ENCODE measurements at places on chromosomes 1 and 21.

DNA sequence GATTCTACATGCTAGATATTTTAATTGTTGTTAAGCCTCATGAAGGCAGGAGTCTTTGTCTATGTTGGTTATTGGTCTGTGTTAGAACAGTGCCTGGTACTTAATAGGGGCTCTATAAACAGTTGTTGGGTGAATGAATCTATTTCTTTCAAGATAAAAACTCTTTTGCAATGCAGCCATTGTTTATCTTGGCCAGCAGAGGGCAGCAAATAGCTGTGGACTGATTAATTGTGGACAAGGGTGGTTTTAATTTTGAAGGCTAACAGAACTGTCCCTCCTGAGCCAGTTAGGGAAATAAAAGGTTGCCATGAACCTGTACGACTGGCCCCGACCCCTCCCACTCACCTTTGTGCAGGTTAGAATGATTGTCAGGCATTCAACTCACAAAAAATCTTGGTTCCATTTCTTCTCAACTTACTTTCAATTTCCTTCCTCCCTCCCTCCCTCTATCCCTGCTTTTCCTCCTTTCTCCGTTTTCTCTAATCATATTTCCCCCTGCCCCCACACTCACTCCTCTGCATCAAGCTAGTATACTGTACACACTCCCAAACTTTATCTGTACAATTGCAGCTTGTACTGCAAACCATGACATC is 66.3 kb upstream of the DIRAS3 start:
- DNase-seq: peak; percentile 69

DNA sequence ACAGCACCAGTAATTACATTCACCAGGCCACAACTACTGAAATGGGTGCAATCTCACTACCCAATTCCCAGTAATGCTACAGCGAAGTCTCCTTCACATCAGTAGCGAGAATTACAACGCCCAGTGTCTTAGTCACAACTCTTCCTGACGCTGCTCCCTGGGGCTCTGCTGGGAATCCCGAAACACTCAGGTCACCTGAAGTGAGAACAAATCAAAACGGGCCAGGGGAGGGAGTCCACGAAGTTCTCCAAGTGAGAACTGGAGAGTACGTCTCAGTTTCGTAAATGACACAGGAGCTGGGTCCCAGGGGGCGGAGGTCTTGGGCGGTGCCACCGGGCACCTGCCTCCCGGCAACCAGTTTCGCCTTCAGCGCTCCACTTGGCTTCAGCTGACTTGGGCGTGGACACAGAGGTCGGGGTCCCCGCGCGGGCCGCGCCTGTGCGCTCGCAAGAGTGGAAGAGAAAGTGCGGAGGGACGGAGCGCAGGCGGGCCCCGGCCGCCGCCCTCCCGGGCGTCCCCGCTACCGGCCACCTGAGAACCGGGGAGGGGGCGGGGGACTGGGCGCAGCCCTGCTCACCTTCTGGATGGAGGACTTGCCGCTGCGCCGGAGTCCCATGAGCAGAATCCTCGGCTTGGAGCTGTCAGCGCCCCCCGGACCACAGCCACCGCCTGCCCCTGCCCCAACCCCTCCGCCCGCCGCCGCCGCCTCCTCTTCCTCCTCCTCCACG is 575 bp downstream of the RRAGC start:
- peak; percentile 48 for DNase-seq

DNA sequence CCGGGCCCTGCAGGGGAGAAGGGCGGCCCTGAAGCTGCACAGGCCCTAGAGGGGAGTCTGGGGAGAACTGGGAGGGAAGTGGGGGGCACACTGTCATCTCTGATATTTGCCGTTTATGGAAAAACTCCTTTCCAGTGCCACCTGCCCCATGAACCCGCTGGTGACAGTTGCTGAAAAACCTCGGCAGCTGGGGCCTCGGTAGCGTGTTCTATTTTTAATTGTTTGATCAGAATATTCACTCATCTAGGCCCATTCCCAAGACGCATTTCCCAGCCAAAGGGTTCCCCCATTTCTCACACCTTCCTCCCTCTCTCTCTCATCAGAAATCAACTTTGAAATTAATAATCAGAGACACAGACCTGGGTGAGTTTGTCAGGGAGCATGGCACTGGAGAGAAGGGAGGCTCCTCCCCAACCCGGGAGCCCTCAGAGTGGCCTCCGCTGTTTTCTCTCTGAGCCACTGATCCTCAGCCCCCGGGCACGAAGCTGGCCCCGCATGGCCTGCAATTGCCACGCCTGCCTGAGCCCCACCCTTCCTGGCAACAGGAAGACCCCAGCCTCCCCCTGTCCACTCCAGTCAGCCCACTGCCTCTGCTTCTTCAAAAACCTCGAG is 111.1 kb downstream of the CASZ1 start:
- DNase-seq: no peak

GRCh38 chr21:18716578-18717138 is 313.1 kb upstream of the TMPRSS15 start:
- DNase-seq: no peak

- DNase-seq: peak; percentile 57
Observed at GRCh38 chr1:52552236-52552504, 722 bp downstream of the TUT4 start.

GRCh38 chr1:54874079-54874830 is 12.7 kb downstream of the DHCR24 start:
- no peak for DNase-seq

GRCh38 chr1:173917635-173918493 is 737 bp upstream of the SERPINC1 start:
- DNase-seq: no peak

DNA sequence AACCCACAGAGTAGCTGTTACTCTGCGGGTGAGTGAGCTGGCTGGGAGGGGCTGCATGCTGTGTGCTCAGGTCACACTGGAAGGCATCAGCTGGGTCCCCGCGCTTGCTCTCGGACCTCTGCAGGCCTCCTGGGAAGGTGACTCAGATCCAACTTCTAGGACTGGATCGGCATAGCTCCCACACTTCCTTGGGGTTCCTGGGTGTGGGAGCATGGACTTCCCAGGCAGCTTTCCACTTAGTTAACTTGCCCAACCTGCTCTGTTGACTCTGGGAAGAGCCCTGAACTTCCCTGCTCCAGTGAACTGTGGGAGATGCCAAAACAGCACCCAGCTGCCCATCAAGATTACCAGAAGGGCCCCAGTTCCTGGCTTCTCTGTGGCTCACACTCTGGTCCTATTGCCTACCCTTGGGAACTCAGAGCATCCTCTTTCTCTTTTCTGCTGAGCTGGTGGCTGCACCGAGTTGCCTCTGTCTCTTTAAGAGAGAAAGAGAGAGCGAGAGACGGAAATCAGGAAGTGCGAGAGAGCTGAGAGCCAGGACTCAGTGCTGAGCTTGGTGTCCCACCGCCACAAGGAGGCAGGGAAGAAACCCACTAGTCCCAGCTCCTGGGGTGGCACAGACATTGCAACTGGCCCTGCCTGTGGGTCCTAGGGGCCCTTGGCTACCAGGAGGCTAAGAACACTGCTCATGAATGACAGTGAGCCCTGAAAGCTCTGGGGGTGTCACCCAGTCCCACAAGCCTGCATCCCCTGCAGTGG is at the start of gene IKBKE:
TSS of gene IKBKE (plus strand) at position 544 of the 759 bp plus-strand sequence. CDS start 2,752 bp downstream, outside the sequence.
- peak; percentile 72 for DNase-seq

GRCh38 chr1:208820580-208821212 is 576.5 kb upstream of the PLXNA2 start:
- DNase-seq: no peak

DNA sequence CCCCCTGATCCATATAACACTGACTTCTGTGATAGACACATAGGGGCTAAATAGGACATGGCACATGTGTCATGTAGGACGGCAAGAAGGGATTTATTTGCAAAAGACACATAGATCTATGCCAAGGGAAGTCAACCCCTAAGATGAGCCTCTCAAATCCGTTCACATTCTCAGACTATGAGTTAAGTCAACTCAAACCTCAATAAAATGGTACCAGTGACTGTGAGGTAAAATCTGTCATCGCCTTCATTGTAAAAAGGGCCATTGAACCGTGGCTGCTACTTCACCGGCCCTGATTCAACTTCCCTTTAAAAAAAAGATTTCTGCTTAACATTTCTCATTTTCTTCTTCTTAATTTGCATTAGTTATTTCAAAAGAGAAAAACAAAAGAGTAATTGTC is 144.0 kb downstream of the ZNF281 start:
- no peak for DNase-seq

DNA sequence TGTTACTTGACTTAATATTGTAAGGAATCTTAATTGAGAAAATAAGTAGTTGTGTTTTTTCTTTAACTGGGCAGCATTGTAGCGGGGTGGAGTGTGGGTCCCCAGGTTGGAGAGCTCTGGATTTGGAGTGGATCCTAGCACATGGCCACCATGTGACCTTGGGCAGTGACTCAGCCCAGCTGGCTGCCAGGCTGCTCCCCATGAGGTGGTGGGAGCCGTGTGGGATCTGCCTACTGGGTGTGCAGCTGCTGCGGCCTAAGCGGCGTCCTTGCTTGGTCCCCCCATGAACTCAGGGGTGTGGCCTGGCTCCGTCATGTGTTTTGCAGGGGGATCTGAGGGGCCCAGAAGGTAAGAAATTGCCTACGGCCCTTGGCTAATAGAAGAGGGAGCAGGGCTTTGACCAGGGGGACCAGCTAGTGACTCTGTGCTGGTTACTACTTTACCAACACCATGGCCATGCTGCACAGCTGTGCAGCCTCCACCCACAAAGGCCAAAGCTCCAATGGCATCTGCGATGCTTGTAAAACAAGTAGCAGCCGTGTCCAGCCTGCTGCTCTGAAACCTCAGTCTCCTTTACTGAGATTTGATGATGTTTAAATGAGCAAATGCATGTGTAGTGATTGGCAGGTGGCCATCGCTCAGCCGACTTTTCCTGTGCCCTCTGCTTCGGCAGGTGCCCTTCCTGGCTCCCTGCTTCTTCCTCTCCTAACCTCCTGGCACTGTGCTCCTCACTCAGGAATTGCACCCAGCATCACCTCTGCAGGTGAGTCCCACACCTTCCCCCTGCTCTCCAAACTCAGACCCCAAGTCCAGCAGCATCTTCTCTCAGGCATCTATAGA is 68.3 kb downstream of the ADARB1 start:
- peak; percentile 67 for DNase-seq

DNA sequence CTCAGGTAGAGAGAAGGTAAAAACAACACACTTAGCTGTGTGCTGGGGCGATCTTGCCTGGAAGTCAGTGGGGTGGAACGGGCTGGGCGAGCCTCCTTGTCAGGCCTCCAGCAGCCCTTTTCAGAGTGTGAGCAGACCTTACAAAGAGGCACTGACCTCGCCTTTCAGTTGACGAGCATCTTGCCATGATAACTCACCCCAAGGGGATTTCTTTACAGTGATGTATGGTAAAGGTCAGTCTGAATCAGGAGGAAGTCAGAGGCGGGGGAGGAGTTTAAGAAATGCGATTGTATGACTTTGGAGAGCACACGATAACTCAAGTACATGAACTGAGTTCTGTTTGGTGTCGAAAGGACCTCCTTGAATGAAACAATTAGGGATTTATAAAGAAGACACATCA is 326.5 kb upstream of the PROX1 start:
- DNase-seq: no peak

- DNase-seq: no peak
Observed at GRCh38 chr1:37752213-37752582, 12.7 kb downstream of the EPHA10 start.

DNA sequence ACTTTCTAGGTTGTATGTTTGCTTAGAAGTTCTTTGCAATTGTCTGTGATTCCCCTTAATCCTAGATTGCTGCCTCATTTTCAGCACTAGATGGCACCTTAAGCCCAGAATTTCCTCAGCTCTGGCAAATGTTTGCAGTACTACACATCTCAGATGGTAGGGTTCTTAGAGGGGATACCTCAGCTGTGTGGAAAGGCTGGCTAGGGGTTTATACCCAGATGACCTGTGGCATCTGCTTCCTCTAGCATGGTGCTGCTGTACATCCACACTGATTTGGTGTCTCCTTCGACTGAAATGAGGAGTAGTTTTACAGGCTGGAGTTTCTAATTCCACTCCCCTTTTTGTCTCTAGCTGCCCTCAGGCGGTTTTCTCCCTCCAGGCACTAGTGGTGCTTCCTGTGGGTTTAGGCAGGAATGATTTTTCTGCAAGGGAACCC is 23.5 kb downstream of the ASB17 start:
- DNase-seq: peak; percentile 24

DNA sequence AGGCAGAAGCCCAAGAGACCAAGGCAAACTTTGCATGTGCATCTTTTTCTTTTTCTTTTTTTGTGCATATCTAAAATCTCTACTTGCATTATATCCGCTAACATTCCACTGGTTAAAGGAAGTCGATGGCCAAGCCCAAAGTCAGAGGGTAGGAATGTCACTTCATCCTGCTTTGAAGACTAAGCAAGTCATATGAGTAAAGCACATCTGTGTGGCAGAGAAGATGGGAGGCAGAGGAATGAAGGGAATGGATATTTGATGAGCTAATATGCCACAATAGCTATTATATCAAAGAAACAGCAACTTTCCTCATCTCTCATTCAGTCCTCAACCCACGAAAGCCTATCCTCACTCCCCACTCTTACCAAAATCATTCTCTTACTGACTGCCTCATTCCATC is 59.3 kb downstream of the RNF220 start:
- no peak for DNase-seq

DNA sequence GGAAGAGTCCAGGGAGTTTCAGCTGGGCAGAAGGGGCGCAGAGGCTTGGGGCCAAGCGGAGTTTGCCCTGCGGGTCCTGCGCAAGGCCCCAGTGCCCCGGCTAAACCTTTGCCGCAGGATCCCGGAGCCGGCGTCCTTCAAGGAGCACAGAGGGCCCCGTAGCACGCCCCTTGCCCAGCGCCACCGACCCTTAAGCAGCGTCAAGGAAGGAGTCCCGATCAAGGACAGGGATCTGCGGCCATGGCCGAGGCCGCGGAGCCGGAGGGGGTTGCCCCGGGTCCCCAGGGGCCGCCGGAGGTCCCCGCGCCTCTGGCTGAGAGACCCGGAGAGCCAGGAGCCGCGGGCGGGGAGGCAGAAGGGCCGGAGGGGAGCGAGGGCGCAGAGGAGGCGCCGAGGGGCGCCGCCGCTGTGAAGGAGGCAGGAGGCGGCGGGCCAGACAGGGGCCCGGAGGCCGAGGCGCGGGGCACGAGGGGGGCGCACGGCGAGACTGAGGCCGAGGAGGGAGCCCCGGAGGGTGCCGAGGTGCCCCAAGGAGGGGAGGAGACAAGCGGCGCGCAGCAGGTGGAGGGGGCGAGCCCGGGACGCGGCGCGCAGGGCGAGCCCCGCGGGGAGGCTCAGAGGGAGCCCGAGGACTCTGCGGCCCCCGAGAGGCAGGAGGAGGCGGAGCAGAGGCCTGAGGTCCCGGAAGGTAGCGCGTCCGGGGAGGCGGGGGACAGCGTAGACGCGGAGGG is 520 bp downstream of the CLIC6 start:
- DNase-seq: no peak

GRCh38 chr1:247077213-247077612 is 1.4 kb downstream of the ZNF670 start:
- DNase-seq: no peak

DNA sequence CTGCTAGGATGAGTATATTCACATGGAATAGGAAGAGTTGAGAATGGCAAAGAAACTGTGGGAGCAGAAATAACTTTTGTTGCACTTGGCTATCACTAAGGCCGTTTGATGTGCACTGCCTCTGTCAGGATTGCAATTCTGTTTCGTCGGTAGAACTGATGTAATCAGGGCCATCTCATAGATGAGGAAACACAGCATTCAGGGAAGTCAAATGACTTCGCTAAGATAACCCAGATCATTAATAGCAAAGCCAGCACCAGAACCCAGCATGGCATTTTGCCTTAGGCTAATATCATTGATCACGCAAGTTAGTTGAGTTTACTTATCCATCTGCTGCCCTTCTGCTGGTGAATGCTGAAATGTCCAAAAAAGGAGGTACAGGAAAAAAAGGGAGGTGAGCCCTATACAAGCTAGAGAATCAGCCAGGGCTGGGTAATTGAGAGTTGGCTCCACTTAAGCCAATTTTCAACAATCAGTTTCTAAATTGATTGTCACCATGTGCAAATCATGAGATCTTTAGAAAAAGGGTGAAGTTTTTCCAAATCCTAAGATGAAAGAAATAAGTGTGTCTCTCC is 7.6 kb downstream of the RASSF5 start:
- DNase-seq: no peak

- no peak for DNase-seq
Observed at GRCh38 chr1:244573768-244574167, 79.2 kb upstream of the DESI2 start.
